Ureter (tissue), 1 donor: ENCODE measurements at places on chromosomes 6 and 20. TPM values are rescaled to one million over a fixed set of nuclear protein-coding genes. Genes with fewer than 3 reads are reported as not detected.

- DNase-seq, result no peak
Measured at GRCh38 chr6:149821492-149821891, 42.7 kb downstream of the LRP11 start.

DNA sequence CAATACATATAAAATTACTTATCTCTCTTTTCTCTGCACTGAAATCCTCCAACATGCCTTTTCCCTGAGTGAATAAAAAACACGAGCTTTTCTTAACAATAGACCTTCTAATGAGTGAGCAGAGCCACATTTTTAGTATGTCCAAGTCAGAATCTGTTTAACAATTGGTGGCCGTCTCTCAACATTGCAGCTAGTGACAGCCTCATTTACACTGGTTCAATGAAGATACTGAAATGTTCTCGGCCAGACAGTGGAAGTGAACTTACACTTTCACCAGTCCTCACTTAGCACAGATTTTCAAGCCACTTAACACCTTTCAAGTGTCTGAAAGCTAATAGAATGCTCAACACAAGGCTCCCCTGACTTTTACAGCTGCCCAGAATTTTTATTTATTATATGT, 767.1 kb downstream of the KIF16B start:
- no peak for DNase-seq

- DNase-seq, result peak; percentile 89
Measured at GRCh38 chr6:25962149-25963127, at the start of gene TRIM38. TSS of gene TRIM38 (plus strand) at chr6:25962802. CDS start at chr6:25966523, 3,721 bp downstream.

- DNase-seq, result peak; percentile 43
Measured at GRCh38 chr6:170166511-170167122, 124.3 kb downstream of the DLL1 start.

GRCh38 chr6:159716247-159717096, 10.8 kb upstream of the WTAP start:
- DNase-seq, result peak; percentile 59

DNA sequence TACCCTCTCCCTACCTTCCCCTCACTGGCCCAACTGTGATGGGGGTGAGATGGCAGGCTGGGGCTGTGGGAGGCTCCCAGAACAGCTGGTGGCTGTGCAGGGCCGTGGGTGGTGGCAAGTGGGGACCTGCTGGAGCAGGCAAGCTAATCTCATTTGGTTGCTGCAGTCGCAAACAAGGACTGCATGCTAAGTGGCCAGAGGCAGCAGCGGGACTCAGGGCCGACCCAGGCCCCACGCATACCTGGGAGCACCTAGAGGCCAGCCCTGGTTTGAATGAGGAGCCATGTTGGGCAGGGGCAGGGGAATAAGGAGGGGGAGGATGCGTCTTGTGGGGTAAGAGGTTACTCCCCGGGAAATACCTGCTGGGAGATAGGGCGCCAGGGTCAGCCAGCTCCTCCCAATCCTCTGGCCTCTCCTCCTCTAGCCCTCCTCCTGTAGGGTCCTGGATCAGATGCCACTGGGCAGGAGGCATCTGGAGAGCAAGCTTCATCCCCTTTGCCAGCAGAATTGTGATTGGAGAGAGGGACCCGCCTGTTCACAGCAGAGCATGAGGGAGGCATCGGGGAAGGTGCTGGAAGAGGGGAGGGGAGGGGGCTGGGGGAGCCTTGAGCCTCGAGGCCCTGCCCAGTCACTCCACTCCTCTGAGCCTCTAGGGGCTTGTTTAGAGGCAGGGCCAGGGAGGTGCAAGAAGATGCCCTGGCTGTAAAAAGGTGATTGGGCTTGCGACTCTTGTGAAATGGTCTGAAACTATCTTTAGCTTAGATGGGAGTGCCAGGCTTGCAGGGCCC, 24.3 kb upstream of the CDH22 start:
- no peak for DNase-seq

DNA sequence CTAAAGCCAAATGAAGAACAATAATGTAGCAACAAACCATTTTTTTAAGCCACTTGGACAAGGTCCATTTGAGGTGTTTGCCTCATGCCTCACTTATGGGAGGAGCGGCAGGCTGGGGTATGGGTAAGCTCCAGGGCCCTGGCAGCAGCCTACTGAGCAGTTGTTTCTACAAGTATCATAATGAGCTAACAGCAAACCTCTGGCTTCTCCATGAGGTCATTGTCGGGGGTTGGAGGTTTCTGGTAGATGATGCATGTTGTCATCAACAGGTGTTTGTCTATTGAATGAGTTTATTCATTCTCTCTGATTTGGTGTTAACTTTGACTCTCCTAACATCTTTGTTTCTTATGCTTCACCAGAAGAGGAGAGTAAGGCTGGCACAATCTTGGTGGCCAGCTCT, 150.7 kb downstream of the TBC1D7 start:
- no peak for DNase-seq

DNA sequence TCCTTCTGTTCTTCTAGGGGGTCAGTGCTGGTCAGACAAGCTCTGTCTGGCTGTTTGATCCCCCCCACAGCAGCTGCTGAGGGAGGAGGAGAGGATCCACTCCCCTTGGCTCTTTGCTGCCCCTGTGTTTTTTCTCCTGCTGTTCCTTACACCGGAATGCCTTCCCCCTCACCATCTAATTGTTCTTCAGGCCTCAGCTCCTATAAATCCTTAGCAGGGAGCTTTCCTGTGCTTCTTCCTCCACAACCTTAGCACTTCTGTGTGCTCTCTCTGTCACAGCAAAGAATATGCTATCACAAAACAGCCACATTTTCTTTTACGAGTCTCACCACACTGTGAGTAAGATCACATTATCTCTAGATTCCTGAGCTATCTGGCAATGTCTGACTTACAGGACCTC, 196.6 kb downstream of the OTOR start:
- DNase-seq, result no peak

DNA sequence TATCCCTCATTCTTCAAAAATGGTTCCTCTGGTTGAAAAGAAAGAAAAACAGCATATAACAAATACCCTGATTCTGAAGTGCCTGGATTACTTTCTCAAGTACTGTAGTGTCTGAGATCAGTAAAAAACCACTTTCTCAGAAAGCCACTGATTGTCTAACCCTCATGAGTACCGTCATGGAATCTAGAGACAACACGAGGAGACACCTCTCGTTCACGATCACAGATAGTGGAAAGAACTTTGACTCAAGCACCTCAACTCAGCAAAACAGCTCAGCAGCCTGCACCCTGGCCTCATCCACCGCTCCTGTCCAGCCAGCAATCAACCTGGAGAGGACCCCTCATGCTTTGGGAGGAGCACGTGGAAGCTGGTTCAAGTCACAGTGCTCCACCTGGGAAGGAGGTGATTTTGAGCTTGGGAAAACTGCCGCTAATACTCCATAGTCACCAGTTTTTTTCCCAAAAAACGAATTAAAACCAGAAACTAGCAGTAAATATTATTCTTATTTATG, 1.0 kb downstream of the SCML4 start:
- no peak for DNase-seq

DNA sequence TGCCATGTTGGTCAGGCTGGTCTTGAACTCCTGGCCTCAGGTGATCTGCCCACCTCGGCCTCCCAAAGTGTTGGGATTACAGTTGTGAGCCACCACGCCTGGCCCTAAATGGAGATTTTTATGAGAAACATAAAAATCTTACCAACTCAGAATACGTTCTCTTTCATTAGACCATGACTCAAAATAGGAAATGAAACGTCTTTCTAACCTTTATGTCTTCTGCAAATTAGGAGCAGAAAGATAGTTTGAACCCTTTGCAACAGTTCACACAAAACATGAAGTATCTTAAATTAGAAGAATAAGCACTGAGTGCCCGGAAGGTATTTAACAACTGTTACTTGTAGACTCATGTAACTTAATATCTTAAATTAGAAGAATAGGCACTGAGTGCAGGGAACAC, 48.3 kb downstream of the AHI1 start:
- no peak for DNase-seq

GRCh38 chr20:12166053-12166717, 248.5 kb downstream of the BTBD3 start:
- DNase-seq, result peak; percentile 52

DNA sequence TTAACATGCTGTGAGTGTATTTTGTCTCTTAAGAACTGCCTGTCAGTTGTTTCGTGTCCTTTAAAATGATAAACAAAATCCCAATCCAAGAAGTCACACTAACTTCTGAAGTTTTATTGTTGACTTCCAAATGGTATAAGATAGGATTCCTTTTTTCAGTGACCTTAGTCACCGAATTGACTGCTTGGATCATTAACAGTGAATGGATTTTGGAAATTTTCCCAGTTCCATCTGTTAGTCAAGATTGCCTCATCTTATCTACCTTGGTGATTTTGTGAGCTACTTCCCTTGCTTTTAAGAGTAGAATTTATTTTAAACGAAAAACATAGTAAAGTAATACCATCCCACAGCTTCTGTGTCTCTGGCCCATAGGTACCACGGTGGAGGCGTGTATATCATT, 14.9 kb downstream of the RIOK1 start:
- no peak for DNase-seq

DNA sequence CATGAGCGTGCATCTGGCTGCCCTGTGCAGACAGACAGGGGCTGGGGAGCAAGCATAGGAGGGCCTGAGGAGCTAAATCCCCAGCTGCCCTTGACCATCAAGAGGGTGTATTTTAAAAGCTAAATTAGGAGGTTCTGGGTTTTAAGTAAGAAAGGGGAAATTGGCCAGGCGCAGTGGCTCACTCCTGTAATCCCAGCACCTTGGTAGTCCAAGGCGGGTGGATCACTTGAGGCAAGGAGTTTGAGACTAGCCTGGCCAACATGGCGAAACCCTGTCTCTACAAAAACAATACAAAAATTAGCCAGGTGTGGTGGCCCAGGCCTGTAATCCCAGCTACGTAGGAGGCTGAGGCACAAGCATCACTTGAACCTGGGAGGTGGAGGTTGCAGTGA, 27.8 kb downstream of the SERPINB6 start:
- DNase-seq, result peak; percentile 19

DNA sequence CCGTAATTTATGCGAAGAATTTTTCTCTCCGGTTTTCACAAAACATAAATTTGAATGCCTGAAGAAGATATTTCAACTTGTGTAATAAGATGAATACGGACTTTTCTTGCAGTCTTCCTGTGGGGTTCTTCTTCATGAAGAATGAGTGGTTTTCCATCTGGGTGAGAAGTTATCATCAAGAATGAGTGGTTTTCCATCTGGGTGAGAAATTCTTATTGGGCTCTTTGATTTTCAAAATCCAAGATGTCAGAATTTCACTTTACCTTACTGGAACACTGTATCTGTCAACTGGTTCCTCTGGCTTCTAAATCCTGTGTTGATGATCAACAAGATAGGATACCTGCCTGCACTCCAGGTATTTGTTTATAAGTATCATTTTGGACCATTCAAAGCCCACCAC, 160.1 kb upstream of the C6orf118 start:
- no peak for DNase-seq

- no peak for DNase-seq
Measured at GRCh38 chr6:13735031-13735430, 23.4 kb upstream of the RANBP9 start.

DNA sequence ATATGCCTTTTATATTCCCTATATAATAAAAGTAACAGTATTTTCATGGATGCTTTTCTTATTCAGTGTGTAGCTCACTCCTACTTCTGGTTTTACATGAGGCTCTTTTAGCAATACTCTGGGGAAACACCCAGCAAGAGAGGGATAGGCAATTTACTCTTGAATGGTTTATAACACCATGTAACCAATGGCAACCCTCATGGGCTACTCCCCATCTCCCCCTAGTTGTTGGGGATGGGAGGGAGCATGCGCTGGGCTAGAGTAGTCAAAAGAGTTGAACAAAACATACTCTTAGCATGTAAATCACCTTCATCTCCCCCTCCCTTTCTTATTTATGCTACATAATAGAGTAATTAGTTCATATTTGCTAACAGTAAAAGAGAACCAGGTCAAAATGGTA, 140.1 kb upstream of the LRFN2 start:
- DNase-seq, result no peak

GRCh38 chr6:21612067-21612745, 18.7 kb downstream of the SOX4 start:
- DNase-seq, result no peak

DNA sequence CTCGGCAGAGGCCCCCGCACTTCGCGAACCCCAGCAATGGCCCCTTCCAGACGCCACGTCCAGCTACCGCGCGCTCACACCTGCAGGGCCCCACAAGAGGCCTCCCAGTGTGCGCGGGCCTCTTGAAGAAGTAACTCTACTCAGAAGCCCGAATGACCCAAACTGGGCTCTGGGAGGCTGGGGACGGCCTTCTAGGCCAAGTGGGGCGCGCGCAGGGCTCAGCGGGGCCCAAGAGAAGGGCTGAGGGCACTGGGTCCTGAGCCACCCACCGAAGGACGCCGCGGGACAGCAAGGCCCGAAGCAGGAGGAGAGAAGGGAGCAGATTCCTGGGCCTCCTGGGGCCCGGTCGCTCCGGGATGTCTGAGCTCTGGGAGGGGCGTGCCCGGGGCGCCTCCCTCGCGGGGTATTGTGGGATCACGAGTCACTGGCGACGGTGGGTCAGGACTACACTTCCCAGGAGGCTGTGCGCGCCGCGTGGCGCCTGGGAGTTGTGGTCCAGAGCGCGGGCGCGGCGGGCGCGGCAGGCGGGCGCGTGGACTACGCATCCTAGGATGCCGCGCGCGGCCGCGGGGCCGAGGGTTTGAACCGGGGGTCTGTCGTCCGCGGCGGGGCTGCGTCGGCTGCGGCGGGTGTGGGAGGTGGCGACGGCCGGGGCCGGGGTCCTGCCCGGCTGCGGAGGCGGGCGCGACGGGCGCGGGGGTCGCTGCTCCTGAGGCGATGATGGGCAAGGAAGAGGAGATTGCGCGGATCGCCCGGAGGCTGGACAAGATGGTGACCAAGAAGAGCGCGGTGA, at the start of gene TCEA2:
Gene TCEA2, plus strand, starts transcription at position 603 of the 793 bp plus-strand sequence. Its CDS starts 115 bp downstream, at position 718.
- peak; percentile 98 for DNase-seq

DNA sequence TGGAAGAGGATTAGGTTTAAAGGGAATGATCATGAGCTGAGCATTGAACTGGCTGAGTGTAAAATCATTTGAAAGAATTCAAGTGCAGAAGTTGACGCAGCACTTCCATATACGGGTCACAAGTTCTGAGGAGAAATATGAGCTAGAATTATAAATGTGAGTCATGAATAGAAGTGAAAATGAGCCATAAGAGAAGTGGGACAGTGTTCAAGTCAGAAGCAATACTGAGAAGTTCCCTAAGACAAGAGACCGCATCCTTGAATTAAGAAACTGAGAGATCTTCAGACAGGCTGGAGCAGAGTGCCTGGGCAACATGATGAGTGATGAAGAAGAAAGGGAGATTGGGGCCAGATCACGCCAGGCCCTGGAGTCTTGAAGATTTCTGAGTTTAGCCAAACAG, 209.7 kb downstream of the TBX18 start:
- no peak for DNase-seq

DNA sequence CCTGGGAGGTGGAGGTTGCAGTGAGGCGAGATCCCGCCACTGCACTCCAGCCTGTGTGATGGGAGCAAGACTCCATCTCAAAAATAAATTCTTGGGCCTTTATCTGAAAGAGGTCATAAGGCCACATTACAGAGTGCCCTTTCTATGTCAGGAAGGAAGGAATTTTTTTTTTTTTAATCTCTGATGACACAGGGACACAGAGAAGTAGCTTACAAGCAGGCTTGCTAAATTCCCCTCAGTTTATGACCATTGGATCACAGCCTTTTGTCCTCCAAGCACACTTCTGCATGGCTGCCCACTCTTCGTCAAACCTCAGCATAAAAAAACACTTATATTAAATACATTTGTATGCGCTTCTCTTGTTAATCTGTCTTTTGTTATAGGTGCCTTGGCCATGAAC, 7.5 kb upstream of the IFNGR1 start:
- no peak for DNase-seq

The RCAN2 gene
- 19.8 TPM for total RNA-seq

The ZNF76 gene
- 53.4 TPM for total RNA-seq

The CITED2 gene
- total RNA-seq, result 67.0 TPM

The ABCC10 gene
- total RNA-seq, result 52.7 TPM

The SPINT3 gene
- total RNA-seq, result not detected

The PRKN gene
- 12.1 TPM for total RNA-seq

The SLC22A2 gene
- total RNA-seq, result not detected

The ACOT8 gene
- total RNA-seq, result 21.0 TPM

The NFS1 gene
- total RNA-seq, result 40.0 TPM

The MYCT1 gene
- 11.5 TPM for total RNA-seq
